Epithelial cell of prostate (primary cell): ENCODE measurements at places on chromosomes 2 and 18.

GRCh38 chr18:79436556-79437275 is 41.0 kb downstream of the NFATC1 start:
- DNase-seq: no peak

DNA sequence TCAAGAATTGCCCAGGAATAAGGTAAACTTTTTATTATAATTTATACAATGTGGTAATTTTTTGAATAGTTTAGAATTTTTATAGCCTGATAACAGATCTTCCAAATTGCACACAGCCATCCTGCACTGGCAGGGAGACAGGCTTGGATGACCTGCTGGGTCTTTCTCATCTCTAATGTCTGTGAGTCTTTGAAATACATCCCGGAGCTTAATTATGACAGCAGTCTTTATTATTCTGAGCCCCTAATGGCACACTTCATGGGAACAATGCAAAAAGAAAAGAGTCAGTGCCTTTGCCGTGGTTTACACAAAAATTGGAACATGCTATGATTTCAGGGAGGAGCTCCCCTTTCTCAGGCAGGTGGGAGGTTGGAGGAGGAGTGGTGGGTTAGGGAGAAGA is 71.0 kb downstream of the TMEM182 start:
- no peak for DNase-seq

DNA sequence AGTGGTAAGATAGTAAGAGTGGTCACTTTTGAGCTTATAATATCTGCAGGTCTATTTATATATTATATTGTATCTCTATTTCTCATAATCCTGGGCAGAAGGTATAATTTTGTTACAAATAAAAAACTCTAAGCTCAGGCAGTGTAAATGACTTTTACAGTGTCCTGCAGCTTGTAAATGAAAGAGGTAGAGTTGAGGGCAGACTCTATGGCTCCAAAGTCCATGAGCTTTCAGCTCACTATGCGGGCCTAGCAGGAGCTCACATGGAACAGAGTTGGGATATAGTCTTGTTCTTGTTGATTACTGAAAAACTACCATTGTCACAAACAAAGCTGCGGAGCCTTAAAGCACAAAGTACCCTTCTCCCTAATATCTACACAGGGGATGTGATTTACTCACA is 361.4 kb downstream of the LNPK start:
- no peak for DNase-seq

DNA sequence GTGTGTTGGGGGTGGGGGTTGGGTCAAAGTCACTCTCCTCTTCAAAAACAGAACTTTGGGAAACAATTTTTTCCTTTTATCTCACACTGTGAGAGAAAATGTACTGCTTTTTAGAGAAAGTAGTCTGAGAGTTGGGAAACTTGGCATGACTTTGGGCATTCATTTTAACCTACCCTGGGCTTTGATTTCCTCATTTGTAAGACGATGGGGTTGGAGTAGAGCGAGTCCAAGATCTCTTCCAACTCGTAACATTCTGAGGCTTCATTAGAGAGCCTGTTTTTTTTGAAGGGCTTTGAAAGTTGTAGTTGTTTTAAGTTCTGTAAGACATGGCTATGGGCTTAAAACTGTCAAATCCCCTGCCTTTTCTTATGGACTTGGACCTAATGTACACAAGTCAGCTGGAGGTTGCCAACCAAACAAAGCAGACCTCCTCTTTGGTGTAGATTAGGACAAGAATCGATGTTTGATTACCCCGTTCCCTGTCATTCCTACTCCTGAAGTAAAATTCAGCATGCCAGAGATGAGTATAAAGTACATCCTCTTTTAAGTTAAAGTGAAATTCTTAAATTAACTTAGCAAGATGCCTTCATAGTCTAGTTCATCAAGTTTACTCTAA is 8.4 kb downstream of the PHLPP1 start:
- no peak for DNase-seq

GRCh38 chr2:129781749-129782632 is 197.5 kb upstream of the RAB6C start:
- DNase-seq: no peak

- no peak for DNase-seq
Measured at GRCh38 chr2:205754924-205755321, 72.6 kb downstream of the NRP2 start.

DNA sequence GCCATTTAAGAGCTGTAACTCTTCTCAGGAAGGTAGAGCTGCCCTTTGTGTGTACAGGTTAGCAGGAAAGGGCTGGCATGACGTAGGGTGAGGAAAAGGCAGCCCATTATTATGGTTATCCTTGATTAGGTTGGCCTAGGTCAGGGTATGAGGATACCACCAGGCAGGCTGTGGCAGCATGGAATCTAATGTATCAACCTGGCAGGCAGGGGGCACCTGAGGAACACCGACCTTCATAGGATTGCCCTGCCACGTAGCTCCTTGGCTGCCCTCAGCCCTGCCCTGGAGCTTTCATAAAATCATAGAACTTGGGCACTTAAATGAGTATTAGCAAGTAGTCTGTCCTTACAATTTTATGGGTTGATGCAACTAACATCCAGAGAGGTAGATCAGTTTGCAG is 261.6 kb downstream of the LTBP1 start:
- no peak for DNase-seq

- DNase-seq: no peak
Measured at GRCh38 chr2:3604991-3605961, 10.4 kb downstream of the COLEC11 start.

- no peak for DNase-seq
Measured at GRCh38 chr2:49044350-49045079, 109.8 kb downstream of the FSHR start.

DNA sequence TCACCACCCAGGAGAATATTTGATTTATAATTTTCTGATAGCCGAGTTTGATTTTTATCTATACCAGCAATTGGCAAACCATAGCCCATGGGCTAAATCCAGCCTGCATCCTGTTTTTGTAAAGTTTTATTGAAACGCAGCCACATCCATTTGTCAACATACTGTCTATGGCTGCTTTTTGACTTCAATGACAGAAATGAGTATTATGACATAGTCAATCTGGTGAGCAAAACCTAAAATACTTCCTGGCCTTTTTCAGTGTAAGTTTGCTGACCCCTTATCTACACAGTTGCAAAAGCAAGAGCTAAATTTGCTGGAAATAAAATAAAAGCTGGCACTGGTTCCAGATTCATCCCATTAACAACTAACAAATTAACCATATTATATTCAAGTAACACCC is 79.8 kb upstream of the SLC25A52 start:
- DNase-seq: no peak

GRCh38 chr18:75226286-75226955 is 15.8 kb downstream of the TSHZ1 start:
- DNase-seq: no peak

DNA sequence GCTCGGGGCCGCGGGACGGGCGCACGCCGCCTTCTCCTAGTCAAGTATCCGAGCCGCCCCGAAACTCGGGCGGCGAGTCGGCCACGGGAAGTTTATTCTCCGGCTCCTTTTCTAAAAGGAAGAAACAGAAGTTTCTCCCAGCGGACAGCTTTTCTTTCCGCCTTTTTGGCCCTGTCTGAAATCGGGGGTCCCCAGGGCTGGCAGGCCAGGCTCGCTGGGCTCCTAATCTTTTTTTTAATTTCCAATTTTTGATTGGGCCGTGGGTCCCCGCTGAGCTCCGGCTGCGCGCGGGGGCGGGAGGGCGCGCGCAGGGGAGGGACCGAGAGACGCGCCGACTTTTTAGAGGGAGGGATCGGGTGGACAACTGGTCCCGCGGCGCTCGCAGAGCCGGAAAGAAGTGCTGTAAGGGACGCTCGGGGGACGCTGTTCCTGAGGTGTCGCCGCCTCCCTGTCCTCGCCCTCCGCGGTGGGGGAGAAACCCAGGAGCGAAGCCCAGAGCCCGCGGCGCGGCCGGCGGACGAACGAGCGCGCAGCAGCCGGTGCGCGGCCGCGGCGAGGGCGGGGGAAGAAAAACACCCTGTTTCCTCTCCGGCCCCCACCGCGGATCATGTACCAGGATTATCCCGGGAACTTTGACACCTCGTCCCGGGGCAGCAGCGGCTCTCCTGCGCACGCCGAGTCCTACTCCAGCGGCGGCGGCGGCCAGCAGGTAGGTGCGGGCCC is 617 bp downstream of the FOSL2 start:
- no peak for DNase-seq

- DNase-seq: no peak
Measured at GRCh38 chr2:42924418-42924886, 132.1 kb upstream of the HAAO start.

GRCh38 chr2:184455624-184456023 is 142.7 kb upstream of the ZNF804A start:
- no peak for DNase-seq

DNA sequence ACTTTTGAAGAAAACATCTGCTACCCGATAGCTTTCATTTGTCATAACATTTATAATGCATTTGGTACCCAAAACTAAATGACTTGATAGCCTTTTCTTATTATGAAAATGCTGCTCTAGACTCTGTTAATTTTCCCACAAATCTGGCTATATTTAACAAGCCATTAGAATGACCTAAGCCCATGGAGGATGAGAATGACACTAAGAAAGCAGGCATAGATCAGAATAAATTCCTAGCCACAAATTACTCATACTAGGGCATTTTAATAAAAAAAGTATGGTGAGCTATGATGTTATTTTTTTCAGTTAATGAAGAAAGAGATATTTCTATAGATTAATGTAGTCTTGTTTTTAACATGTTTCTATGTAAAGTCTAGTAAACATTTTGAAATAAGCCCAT is 1728.3 kb downstream of the SUCLG1 start:
- no peak for DNase-seq
